ENCODE measurements at places on chromosomes 3 and 15.

GRCh38 chr15:58460872-58461271 is 29.1 kb downstream of the LIPC start:
- no peak for DNase-seq

- no peak for DNase-seq
Measured at GRCh38 chr15:31147456-31147855, 45.9 kb upstream of the TRPM1 start.

DNA sequence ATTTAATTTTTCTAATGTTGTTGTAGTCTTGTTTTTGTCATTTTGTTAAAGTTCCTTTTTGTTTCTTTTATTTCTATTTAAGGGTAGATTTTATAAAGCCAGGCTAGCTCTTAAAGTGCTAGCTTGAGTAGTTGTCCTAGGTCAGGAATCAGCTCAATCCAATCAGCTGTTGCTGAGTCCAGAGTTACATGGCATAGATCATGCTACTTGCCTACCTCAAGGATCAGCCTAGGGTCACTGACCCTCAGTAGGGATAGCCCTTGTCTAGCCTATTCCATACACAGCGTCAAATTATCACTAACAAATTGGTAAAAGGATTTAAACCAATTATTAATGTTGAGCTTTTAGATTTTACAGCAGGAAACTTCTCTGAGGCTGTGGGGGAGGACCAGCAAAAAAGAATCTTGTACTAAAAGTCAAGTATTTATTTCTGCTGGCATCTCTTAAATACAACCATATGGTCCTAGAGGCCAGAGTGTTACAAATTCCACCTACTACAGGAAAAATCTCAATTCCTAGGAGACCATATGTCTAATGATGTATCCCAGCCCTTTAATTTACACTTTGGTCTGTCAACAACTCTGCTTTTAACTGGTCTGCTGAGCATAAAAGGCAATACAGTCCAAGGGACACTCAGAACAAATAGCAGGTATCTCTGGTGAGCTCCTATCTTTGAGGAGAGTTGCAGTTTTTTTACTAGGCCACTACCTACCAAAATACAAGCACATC is 138.3 kb upstream of the PTPRG start:
- DNase-seq = peak; percentile 48

DNA sequence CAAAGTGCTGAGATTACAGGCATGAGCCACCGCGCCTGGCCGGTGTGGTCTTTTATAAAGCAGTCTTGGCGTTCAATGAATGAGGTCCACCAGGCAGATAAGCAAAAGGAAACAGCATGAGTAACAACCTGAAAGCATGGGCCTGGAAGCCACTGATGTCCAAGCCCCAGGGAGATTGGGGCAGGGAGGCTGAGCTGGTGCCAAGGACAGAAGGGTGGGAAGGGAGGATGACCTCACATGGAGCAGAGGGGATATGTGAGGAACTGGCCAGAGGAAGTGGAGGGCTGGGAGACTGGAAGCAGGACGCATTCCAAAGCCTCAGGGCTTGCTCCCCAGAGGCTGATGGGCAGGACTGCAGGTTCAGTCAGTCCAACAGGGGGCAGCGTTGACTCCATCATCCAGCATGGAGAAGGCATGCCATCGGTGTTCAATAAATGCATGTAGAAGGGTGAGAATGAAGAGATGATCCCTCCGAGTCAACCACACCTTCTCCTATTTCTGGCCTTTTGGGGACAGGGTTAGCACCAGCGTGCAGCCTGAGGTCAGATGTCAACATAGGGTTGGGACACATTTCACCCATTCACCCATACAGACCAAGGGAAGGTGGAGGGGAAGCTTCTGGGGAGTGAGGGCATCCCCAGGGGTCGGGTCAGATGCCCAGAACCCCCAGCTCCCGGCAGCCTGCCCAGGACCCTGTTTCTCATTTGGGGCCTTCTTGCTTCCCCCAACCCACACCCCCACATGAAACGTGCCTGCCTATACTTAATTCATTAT is 14.8 kb downstream of the MYL3 start:
- DNase-seq = peak; percentile 40

- no peak for DNase-seq
Measured at GRCh38 chr3:140523600-140523999, 154.3 kb upstream of the TRIM42 start.

DNA sequence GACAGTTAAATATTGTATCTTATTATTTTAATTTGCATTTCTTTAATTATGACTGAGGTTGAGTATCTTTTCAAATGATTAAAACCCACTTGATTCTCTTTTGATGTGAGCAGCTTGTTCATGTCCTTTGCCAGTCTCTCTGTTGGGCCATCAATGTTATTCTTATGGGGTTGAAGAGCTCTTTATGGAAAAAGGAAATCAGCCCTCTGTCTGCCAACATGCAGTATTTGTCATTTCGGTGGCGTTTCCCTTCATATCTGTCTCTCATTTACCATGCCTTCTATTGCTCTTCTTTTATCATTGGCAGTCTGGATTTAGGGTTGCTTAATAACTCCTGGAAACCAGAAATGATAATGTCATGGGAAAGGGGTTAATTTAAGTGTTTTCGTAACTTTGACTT is 340.7 kb upstream of the DNAJC19 start:
- DNase-seq = no peak

- DNase-seq = peak; percentile 83
Measured at GRCh38 chr3:59127071-59127470, 77.2 kb upstream of the CFAP20DC start.

- no peak for DNase-seq
Measured at GRCh38 chr3:23945663-23945912, 502 bp downstream of the NR1D2 start.

DNA sequence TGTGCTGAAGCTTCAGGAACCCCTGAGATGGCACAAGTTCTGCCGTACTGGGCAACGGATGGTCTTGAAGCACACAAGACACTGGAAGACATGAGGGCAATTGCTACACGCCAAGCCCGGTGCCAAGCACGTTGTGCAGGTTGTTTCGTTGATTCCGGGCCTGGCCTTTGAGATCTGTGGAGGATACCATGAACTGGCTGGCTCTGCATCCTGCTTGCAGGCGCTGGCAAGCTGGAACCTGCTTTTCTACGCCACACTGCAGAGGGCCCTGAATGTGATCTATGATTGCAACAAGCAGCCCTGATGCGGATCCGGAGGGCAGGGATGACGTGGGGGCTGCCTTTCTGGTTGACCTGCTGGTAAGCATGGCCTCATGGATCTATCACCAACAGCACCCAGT is 262.5 kb upstream of the ATP10A start:
- DNase-seq = no peak

DNA sequence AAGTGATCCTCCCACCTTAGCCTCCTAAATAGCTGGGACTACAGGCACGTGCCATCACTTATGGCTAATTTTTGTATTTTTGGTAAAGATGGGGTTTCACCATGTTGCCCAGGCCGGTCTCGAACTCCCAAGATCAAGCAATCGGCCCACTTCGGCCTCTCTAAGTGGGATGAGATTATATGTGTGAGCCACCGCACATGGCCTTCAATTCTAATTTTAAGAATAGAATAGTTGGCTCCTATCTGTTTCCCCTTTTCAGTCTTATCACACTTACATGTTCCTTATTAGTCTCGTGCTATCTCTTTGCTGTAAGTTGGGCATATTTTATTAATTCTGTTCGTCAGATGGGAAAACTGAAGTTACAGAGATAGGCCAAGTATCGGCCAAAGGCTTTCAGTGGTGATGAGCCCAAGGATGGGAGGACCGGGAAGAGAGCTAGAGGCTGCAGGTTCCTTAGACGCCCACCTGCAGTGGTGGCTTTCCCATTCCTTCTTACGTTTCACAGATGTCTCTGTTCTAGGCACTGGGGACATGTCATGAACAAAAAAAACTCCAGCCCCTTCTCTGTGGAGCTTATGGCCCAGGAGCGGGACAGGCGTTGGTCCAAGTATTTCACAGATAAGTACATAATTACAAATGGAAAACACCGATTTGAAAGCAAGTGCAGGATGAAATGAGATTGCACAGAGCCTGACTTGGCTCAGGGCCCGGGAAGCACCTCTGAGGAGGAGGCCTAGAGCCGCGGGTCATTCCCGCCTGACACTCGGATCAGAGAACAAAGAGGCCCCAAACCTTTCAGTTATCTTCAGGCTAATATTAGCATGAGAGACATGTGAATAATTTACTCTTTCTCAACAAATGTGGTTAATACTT is 91.1 kb upstream of the KLF13 start:
- DNase-seq = peak; percentile 35

- DNase-seq = no peak
Measured at GRCh38 chr3:71589132-71589531, 5.6 kb upstream of the FOXP1 start.

DNA sequence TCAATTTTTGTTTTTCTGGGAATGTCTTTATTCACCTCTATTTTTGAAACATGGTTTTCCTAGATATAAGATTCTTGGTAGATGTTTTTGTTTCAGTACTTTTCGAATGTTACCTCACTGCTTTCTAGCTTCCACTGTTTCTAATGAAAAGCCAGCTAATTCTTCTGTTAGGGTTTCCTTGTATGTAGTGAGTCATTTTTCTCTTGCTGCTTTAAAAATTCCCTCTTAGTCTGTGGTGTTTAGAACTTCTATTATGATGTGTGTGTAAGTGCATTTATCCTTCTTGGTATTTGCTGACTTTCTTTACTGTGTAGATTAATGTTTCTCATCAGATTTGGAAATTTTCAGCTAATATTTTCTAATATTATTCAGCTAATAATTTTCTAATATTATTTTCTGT is 151.1 kb upstream of the OSTN start:
- DNase-seq = no peak

- DNase-seq = no peak
Measured at GRCh38 chr15:50247819-50248655, 17.5 kb downstream of the HDC start.

- DNase-seq = no peak
Measured at GRCh38 chr3:175066617-175067415, 207.7 kb downstream of the NAALADL2 start.

DNA sequence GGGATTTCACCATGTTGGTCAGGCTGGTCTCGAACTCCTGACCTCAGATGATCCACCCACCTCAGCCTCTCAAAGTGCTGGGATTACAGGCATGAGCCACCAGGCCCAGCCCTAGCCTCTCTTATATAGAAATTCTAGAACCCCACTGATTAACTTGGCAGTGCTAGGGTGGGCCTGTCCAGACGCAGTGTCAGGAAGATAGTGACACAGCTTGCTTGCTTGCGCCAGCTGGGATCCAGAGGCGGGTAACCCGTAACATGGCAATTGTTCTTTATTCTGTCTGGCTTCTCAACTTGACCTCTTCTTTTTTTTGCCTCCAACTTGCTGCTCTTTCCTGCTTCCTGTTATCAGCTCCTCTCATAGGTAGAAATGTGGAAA is 16.2 kb downstream of the CEP19 start:
- DNase-seq = no peak

DNA sequence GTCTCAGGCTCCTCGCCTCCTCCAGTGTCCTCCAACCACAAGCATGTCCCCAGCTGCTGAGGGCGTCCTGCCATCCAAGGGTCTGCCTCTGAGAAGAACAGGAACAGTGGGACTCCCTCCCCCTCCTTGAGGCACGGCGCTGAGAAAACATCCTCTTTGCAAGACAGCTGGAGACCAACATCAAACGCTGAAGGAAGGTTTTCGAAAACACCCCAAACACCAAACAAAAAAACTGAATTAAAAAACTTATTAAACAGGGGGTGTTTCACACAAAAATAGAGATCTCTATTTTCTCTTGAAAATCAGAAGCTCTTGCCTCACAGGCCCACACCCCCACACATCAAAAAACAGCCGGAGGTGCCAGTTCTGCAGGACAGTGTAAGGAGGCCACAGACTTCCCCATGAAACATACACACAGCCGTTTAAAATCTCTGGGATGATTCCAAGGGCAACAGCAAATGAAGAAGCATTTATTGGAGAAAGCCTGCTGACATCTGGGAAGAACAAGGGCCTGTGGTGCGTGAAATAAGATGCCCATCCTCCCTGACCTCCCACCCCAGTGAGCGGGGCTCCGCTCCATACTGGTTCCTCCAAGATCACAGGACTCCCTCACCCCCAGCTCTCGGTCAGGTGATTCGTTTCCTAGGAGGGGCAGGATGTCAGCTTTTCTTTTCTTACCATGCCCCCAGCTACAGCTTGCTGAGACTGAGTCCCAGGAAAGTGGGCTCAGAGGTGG is 71.3 kb downstream of the NUP210 start:
- peak; percentile 45 for DNase-seq

DNA sequence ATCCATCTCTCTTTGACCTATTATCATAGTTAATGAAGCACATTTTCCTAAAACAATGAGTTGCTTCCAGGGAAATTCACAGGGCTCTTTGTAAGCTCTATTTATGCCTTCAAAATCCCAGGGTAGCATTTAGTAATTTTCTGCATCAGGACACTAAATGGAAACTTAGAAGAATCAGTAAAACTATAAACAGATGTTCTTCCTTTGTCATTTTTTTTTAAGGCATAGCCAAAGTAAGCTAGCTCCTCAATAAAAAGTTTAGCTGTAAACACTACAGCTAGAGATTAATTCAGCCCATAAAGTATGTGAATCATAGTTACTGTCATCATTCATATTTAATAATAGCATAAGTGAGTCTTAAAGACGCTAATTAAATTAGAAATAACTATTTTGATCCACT is 79.3 kb downstream of the RPL22L1 start:
- DNase-seq = no peak

GRCh38 chr15:89405494-89405893 is 70.9 kb upstream of the POLG start:
- DNase-seq = no peak

- DNase-seq = peak; percentile 31
Measured at GRCh38 chr3:100245136-100245535, 15.7 kb upstream of the TBC1D23 start.

GRCh38 chr15:70955151-70955550 is 62.5 kb downstream of the LRRC49 start:
- DNase-seq = peak; percentile 78

DNA sequence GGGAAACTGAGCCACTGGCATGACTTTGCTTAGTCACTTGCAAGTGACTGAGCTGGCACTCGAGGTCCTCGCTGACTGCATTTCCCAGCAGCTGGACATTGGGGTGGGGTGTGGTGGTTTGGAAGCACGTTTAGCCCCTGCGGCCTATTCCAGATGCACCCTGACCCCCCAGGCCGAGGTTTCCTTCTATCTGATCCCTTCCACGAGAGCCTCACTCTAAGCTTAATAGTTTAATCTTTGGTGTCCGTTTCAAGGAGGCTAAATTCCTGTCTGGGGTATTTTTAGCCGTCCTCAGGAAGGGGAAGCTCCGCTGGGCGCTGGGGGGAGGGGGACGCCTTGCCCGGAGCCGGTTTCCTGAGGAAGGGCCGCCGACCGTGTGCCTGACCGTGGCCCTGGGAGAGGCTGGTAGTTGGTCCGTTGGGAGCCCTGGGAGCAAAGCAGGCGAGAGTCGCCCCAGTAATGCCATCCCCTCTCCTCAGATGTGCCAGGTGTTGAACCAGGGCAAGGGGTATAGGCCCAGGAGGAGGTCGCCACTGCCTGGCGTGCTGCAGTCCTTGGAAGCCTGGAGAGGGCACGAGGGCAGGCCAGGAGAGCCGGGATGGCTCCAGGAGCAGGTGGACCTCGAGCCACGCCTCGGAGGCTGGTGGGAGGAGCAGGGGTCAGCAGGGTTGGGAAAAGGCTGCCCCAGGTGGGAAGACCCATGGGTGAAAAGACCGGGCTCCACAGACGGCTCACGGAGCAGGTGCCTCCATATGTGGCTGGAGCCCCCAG is 37.2 kb downstream of the IDH2 start:
- DNase-seq = no peak

GRCh38 chr3:73572368-73572767 is 52.4 kb downstream of the PDZRN3 start:
- DNase-seq = peak; percentile 60

- DNase-seq = no peak
Measured at GRCh38 chr3:43074901-43075689, 30.8 kb downstream of the POMGNT2 start.
